ENCODE measurements at places on chromosomes 6 and 20.

DNA sequence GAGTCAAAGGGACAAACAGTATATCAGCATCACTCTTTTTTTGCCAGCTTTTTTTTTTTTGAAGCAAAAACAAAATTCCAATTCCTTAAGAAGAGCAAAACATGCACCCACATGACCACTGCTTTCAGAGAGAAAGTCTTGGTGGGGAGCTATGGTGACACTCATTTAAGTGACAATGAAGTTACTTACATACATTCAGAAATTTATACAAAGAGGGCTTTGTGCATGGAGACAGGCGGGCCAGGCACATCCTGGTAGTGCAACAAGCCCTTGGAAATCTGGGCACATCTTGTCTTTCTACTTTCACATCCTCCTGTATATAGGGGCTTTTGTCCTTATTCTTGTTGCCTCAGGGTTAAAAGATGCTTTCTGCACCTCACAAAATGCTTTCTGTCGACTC, 55.9 kb downstream of the IL22RA2 start:
- no peak for DNase-seq

- no peak for DNase-seq
Measured at GRCh38 chr6:101341926-101342325, 51.6 kb upstream of the GRIK2 start.

GRCh38 chr6:7671581-7671980, 54.3 kb upstream of the BMP6 start:
- DNase-seq: no peak

- no peak for DNase-seq
Measured at GRCh38 chr20:17887331-17888030, 81.1 kb downstream of the SNX5 start.
